ENCODE measurements at places on chromosomes 3 and 15. TPM values are rescaled to one million over a fixed set of nuclear protein-coding genes. Genes with fewer than 3 reads are reported as not detected.

- no peak for DNase-seq
Observed at GRCh38 chr3:186974824-186975313, 44.5 kb downstream of the ST6GAL1 start.

DNA sequence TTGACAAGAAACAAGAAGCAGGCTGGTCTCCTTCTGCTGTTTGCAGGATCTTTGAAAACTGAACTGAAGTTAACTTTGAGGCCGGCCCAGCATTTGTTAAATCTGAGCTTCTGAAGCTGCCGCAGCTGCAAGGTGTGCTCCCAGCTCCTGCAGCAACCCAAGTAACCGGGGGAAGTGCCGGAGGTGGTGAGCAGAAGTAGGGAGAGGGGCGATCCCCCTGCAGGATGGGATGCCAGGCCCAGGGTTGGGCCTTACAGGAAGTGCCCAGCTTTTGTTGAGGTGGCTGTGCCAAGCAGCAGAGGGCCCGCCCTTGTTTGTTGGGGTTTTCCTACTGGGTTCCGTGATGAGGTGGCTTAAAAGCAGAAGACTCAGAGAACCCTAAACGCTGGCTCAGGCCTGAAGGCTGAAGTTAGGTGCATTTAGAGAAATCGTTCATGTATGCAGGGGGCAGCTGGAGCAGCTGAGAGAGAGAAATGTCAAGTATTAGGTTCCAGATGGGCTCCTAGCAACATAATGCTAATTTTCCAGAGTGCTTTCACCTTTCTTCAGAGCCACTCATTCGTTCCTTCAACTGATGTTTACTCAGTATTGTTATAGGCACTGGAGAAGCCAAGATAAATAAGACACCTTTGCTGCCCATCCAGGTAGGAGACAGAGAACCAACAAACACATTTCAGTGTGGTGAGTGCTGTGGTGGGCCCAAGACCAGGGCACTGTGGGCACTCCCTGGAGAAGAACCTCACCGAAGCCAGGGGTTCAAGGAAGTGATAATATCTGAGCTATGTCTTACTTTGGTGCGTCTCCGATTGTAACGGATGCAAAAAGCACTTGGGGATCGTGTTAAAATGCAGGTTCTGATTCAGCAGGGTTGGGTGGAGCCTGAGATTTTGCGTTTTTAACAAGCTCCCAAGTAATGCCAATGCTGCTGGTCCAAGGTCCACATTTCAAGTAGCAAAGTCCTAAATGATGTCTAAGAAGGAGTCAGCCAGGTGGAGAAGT lies 42.2 kb upstream of the PLCL2 start:
- DNase-seq = no peak

CACNA1D gene
- 0.66 TPM for total RNA-seq

CPNE9 gene
- total RNA-seq = 0.14 TPM

- no peak for DNase-seq
Observed at GRCh38 chr15:81473177-81473576, 99.2 kb upstream of the TMC3 start.

C3orf22 gene
- total RNA-seq = not detected

DNA sequence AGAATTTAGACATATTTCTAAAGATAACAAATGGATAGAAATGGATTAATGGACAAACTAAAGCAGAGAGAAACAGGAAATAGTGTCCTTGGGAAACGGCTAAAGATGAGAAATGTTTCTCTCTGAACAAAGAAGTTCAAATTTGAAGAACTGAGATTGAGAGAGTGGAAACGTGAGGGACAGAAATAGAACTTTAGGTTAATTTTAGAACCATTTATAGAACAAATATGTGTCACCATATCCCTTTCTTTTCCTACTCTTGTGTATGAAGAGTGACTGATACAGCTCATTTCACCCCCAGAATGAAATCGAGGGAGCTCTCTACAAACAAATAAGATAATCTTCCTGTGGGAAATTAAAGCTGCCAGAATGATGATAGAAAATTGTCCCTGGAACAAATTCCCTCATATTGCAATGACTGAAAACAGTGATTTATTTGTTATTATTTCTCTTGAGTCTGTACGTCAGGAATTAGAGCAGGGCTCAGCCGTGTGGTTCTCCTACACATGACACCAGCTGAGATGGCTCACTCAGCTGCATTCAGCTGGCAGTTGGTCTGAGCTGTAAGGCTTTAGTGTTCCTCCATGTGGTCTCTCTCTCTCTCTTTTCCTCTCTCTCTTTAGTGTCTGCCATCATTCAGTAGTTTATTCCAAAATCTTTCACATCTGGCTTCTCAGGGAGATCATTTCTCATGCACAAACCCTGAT lies 46.6 kb upstream of the ARPP21 start:
- no peak for DNase-seq

Measured in thymus (tissue), 14 donors.